Retina (tissue), 1 donor: ENCODE measurements at places on chromosomes 13 and 19.

DNA sequence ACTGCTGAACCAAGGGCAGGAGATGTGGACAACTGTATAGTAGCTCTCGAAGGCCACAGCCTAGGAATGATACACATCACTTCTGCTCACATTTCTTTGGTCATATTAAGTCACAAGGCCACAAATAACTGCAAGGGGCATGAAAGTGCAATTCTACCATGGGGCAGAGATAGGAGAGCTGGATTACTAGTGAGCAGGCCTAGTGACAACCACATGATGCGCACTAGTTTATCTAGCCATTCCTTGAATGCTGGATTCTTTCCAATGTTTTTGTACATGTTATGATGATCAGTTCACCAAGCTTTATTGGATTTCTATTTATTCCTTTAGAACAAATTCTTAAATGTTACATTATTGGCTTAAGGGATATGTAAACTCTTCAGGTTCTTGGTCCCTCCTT, 100.7 kb downstream of the MIPEP start:
- no peak for DNase-seq

DNA sequence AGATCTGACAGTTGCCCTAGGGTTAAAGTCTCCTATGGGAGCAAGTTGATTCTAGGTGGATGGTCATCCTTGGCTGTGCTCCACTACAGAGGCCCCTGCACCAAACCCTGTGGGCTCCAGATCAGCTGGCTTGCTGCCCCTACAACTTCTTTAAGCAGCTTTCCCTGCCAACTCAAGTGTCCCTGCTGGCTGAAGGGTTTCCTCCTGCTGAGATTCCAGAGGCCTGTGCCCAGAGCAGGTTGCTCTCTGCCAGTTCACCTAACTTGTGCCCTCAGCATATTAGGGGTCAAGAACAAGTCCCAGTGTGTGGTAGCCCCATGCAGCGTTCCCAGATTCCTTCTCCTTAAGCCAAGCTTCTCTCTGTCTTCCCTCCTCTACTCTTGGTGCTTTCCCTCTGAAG, 85.6 kb downstream of the ZMYM2 start:
- no peak for DNase-seq

DNA sequence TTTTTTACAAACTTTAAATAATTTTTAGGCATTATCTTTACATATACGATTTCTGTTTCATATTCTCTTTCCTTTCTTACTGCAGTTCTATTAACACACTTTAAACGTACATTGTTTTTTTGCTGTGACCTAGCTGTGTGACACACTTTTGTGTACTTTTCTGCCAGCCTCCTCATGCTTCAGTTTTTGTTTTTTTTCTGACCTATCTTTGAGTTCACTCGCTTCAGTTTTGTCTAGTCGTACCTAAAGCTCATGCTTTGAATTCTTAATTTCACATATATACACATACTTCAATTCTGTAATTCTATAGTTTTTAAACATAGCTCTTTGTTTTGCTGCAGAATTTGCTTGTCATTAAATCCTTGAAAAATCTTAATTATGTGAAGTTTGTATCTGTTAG, 150.4 kb downstream of the PDS5B start:
- DNase-seq: no peak

- DNase-seq: no peak
Measured at GRCh38 chr13:34151885-34152284, 333.9 kb downstream of the RFC3 start.

DNA sequence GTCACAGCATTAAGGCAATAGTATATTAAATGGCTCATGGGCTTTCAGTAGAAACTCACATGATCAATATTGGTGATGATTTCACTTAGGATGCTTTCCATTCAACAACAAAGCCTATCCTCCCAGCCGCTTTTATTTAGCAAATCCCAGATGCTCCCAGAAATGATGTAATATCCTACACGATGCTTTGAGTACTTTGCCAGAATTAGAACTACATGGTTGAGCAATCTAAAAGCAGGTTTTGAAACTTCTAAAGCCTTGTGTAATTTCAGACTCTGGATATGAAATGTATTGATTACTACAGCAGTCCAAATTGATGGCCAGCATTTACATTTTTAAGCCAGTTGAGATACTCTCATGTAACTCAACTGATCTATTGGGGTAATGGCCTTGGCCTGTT, 13.6 kb downstream of the DLEU7 start:
- no peak for DNase-seq
